ENCODE measurements at places on chromosomes 7 and 10.

DNA sequence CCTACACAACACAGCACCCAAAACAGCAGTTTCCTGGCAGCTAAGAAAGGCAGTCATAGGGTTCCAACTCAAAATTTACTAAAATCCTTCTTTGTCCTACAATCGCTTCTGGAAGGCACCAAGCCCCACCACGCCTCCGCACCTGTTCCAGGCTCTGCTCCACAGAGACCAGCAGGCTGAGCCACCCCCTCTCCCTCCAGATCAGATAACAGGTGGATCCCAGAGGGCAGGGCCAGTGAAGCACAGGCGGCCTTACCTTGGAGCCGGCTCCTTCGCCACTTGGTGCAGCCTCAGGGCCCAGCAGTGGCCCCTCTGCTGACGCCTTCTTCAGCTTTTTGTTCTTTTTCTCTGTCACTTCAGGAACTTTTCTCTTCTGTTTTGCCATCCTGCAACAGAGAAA is 33.0 kb downstream of the ZFAND2A start:
- no peak for DNase-seq

- DNase-seq = no peak
These were observed 7.7 kb upstream of the OPALIN start for GRCh38 chr10:96366508-96366907.

DNA sequence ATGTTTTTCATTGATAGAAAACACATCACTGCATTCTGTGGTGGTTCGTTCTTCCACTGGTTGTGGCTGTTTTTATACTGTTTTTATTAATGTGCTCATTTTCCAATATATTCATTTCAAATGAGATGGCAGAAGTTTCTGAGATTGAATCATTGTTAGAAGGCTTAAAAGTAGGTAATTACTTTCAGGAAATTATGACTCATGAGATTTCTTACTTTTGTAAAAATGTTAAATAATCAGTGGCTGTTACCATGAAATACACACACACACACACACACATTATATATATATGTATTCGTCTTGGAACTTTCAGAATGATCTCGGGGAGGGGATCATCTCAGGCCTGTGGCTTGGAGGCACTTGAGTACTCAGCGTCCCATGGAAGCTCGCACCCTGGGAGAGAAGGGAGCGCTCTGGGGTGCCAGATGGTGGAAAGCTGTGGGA is 66.1 kb downstream of the ZMYND11 start:
- no peak for DNase-seq

DNA sequence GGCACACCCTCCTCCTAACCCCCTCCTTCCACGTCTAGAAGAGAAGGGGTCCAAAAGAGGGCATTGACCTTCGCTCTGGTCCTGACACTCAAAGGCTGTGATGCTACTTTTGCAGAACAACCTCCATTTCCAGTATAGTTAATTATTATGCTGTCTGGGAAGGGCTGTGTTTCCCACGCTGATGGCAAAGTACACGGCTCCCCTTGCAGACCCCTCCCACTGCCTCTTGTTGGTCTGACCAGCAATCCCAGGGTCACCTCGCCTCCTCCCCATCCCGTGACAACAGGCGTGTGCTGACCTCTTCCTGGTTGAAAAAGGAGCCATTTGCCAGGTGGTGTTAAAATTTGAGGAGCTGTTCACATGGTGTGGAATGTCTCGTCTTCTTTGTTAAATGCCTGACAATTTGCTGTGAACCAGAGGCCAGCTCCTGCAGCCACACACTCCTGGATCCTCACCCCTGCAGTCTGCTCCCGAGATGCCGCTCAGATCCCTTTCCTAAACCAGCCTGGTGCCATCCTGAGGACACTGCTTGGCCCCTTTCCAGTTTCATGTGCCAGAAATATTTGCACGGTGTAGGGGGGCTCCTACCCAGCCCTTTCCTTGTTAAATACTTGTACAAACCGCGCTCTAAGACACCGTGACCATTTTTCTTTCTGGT is 321.7 kb downstream of the WDR37 start:
- DNase-seq = no peak

GRCh38 chr10:77898323-77899079 is 28.1 kb downstream of the DLG5 start:
- DNase-seq = no peak

- no peak for DNase-seq
These were observed 37.2 kb upstream of the OPTN start for GRCh38 chr10:13062803-13063202.

Data from NCI-H187 (cell line).